Central memory CD4-positive, alpha-beta T cell (primary cell): ENCODE measurements at places on chromosomes 4 and X.

DNA sequence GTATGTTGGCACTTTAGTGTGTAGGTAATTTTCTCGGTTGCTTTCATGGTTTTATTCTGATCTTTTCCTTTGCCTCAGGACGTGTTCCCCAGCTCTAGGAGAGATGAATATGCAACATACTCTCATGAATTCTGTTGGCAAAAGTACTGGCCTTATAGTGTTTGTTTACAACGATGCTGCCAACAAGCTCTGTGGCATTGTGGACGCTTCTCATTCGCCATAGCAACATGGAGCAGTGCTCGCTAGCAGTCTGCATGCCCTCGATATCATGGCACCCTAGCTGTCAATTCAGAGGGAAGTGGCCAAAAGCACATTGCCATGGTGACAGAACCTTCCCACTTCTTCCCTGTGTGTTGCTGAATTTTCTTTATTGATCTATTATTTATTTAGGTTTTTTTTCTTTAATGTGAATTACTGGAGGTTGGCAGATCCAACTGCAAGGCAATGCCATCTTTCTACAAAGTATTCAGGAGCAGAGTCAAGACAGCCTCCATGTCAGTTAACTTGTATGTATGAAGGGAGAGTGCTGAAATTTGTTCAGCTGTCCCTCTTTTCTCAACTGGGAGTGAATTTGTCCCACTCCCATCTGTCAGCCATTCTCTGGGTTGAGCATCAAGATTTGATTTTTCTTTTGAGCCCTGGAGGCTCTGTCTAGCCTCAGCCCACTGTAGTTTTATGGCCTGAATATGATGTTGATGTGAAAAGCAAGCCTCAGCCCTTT, 224.9 kb upstream of the VCX3A start:
- no peak for DNase-seq

DNA sequence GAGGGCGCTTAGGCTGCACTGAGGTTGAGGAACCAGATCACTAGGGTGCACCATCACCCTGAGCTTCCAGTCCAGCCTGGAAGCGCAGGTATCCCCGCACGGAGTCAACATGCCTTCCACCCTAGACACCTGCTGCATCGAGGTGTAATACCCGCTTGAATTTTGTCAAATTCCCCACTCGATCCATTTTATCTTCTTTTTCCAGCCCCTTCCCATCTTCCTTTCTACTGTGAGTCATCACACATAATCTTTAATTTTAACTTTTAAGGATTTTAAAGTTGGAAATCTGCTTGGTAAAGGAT, 821 bp downstream of the PLK4 start:
- no peak for DNase-seq

DNA sequence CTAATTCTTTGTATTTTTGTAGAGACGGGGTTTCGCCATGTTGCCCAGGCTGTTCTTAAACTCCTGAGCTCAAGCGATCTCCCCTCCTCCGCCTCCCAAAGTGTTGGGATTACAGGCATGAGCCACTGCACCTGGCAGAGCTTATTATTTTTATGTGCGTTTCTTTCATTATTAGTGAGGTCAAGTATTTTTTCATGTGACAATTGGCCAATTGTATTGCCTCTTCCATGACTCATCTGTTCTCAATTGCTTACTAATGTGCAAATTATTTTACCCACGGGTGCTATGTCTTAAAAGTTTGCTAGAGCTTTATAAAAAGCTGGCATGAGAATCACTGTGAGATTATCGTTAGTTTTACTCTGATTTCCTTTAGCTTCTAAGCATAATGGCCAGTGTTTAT, 13.0 kb upstream of the ARX start:
- DNase-seq = no peak

DNA sequence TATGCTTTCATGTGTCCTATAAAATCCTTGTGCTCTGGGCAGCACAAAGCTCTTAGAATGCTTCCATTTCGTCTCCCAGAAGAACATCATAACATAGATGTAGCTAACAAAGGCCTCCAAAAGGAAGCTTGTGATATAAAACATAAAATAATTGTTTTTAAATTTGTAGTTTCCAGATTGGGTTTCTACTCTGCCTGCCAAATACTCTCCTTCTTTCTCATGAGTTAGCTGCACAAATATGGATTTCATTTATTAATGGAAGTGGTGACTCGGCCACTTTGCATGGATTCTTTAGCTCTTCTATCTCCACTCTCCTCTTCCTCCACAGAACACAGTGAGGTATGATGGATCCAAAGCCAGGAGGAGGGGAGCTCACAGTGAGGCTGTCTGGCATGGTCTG, 265.4 kb downstream of the COL25A1 start:
- DNase-seq = no peak

DNA sequence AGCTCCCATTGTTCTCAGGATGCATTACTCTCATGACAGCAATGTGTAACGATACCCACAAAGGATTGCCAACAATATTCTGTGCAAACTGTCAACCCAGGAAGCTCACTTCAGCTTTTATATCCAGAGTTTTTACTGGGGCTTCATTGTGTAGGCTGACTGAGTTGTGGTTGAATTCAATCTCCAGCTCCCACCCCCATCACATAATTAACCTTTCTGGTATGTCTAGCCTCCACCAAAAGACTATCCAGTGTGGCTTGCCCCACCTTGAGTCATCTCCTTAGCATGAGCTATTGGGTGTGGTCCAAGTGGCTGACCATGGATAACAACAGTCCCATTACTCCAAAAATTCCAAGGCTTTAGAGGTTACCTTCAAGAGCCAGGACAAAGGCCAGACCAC, 17.7 kb upstream of the TAB3 start:
- DNase-seq = no peak
